CD4-positive, alpha-beta T cell treated with Interleukin-6 for 4 hours (primary cell): ENCODE measurements at places on chromosomes 16 and 17.

DNA sequence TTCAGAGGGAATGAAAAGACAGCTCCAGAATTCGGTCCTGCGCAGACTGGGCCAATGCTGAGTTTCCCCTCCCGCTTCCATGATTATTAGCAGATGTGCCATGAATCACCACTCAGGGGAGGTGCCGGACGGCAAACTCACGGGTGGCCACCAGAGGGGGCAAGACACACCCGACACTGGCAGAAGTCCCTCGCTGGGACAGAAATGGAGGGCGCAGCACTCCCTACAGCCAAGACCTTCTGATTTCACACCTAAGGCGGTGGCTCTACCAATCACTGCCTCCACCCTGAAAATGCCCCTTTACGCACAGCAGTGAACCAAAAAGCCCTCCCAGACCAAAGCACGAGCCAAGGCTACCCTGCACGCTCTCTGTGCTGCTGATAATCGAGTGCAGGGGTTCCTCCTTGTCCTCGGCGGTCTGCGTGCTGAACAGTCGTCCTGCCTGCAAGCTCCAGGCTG, 26.8 kb downstream of the TRAP1 start:
- peak; percentile 88 for DNase-seq

GRCh38 chr17:74842146-74842598, 17.5 kb downstream of the GRIN2C start:
- no peak for DNase-seq

- DNase-seq = no peak
Measured at GRCh38 chr17:63431939-63432804, 13.9 kb downstream of the CYB561 start.

DNA sequence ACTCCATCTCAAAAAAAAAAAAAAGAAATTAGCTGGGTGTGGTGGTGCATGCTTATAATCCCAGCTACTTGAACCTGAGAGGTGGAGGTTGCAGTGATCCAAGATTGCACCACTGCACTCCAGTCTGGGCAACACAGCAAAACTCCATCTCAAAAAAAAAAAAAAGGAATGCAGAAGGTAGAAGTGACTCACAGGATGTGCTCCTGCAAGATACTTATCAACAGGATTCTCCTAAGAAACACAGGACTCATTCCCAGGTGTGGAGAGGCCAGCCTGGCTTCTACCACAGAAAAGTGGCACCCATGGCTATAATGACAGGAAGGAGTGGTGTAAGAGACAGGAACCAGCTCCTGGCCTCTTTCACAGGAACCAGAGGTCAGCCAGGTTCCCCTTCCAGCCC, 13.8 kb downstream of the ELMO3 start:
- DNase-seq = no peak

DNA sequence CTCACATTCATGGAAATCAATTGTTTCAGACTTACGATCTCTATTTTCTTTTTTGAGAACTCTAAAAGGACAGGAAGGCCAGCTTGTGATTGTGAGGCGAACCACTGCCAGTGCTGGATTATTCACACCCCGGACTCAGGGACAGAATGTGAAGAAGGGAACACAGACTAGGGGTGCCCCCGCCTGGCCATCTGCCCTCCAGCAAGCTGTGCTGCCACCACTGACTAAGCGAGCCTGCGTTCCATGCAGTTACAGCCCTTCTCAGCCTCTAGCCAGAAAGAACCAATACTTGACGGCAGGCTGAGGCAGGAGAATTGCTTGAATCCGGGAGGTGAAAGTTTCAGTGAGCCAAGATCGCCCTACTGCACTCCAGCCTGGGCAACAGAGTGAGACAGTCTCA, 2.8 kb downstream of the HAGH start:
- DNase-seq = no peak

DNA sequence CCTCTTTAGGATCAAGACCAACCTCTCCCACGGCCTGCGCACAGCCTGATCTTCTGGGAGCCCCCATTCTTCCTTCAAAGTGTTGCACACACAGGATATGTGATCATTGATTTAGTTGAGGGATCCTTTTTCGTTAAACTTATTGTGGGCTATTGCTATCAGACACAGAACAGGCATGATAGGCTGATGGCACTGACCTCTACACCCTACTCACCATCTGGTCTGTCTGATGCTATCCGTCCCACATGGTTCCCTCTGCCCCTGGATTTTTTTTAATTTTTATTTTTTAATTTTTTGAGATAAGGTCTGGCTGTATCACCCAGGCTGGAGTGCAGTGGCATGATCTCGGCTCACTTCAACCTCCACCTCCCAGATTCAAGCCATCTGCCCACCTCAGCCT, 19.2 kb upstream of the LITAF start:
- no peak for DNase-seq

GRCh38 chr17:73234736-73235135, 26.9 kb downstream of the CPSF4L start:
- DNase-seq = no peak

GRCh38 chr17:38444151-38444550, 15.9 kb downstream of the ARHGAP23 start:
- DNase-seq = peak; percentile 64

DNA sequence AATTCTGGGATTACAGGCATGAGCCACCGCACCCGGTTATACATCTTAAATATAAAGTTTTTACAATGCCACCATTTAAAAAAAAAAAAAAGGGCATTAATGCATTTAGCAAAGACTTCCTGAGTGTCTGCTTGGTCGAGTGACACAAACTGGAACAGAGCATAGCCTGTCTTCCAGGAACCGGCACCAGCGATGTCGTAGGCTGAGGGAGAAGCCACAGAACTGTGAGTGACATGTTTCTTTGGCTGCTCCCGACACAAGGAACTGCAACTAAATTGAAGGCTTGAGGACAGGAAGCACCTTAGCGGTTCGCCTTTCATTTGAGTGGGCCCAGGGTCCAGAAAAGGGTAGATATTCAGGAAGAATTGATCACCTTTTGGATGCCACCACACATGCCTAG, 717.8 kb downstream of the MAF start:
- no peak for DNase-seq

- DNase-seq = peak; percentile 72
Measured at GRCh38 chr17:8300627-8301242, 5.5 kb upstream of the SLC25A35 start.

DNA sequence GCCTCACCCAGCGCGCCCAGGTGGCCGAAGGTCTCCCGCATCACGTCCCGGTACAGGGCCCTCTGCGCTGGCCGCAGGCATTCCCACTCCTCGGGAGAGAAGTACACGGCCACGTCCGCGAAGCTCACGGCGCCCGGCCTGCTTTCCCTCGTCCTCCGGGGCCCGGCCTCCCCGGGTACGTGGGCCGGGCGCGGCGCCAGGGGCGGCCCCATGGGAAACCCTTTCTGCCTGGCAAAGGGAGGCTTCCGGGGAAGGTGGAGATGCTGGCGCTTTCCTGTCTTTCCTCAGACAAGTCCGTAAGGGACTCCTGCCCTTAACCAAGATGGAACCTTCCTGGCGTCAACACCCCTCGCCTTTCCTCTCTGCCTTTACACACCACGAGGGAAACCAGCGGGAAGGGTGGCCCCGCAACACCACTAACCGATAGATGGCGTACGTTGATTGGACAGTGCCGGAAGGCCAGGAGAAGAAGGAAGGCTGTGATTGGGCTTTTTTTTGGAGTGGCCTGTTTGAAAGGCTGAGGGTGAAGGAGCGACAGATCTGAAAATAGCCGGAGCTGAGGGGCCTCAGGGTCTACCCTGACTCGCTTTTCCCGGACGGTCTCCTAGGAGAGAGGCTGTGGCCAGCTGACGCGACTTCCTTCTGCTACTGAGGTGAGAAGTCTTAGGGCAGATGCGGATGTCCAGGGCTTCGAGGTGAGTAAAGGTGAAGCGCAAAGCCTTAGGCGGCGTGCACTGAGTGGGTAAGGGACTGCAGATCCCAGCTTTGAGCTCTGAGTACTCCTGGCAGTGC, at the start of gene ZNF785:
TSS of gene ZNF785 (minus strand) at position 298 of the 792 bp plus-strand sequence. CDS start at position 212, 86 bp downstream.
- peak; percentile 92 for DNase-seq

- DNase-seq = no peak
Measured at GRCh38 chr17:82559566-82560251, 40.2 kb downstream of the FOXK2 start.

DNA sequence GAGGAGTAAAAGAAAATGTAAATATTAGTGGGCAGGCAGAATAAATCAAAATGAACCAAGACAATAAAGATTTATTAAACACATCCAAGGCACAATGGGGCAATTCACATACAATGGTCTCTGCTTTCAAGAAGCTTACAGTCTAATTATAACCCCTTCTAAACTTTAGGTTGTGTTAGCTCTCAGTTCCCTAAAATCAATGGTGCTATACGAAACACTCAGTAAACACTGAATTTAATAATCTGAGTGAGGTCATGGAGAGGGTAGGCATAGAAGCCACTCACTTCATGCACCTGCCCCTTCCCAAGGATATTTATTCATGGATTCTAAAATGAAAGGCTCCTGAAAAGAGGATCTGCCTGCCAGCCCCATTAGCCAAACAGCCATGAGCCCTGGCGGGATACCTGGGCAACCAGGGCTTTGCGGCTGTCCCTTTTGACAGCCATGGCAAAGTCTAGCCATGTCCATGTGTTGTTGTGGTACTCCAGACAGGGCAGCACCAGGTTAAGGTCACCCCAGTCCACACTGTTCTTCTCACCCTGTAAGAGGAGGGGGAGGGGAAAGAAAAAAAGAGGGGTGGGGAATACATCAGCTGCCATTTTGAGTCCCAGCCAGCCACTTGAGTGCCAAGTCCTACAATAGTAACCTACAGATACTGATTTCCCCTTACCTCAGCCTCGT, 1.4 kb upstream of the RSKR start:
- DNase-seq = no peak

- no peak for DNase-seq
Measured at GRCh38 chr17:80377798-80378197, 37.2 kb upstream of the ENDOV start.

DNA sequence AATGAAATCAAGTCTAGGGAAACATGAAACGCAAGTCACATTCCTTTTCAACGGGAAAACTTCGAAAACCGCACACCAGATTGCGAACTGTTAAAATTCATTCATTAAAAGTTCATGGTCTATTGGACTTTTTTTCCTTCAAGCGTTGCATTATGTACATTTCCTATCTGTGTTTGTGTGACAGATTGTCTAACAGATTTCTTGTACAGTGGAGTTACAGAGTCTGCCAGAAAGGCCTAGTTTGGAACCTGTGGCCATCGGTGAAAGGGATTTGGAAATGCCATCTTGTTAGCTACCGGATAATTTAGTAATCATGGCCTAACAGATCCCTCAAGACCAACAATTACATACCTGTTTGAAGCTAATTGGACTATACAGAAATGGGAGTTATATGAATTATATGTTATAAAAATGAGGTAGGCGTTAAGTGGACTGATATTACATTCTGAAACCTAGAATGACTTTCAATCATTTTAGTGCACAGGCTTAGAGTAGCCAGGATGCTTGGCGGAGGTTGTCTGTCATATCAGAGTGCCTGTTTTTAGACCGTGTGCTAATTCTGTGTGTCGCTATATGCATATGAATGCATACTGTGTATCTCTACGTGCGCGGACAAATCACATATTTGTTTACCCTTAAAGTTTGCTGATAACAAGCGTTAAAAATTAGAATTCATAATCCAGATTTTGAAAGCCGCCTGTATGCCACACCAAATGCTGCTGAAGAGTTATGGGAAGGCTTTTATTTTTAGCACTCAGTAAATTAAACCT, 885.4 kb upstream of the RBFOX1 start:
- DNase-seq = no peak

GRCh38 chr17:51508048-51508447, 247.7 kb downstream of the UTP18 start:
- no peak for DNase-seq

DNA sequence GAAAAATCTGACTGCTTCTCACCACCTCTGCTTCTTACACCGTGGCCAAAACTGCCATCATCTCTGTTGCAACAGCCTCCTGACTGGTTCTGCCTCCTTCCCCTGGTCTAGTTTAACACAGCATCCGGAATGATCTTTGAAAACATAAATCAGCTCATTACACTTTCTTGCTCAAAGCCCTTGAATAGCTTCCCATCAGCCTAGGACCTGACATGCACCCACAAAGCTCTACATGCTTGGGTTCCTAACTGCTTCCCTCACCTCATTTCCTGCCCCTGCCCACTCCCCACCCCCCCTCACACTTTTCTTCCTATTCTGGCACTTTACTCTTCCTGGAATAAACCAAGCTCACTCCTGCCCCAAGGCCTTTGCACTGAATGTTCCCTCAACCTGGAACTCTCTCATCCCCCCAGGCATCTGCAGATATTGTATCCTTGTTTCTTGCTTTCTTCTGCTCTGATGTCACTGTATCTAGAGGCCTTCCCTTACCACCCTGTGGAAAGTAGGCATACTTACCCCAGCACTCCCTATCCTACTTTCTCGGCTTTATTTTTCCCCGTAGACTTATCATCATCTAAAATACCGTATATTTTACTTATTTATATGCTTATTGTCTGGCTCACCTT, 112.4 kb downstream of the FTO start:
- no peak for DNase-seq

- no peak for DNase-seq
Measured at GRCh38 chr17:30545024-30545423, 67.8 kb downstream of the GOSR1 start.

GRCh38 chr17:39213852-39214251, 11.9 kb downstream of the STAC2 start:
- no peak for DNase-seq

- DNase-seq = no peak
Measured at GRCh38 chr16:31149332-31149731, 534 bp downstream of the PRSS36 start.

DNA sequence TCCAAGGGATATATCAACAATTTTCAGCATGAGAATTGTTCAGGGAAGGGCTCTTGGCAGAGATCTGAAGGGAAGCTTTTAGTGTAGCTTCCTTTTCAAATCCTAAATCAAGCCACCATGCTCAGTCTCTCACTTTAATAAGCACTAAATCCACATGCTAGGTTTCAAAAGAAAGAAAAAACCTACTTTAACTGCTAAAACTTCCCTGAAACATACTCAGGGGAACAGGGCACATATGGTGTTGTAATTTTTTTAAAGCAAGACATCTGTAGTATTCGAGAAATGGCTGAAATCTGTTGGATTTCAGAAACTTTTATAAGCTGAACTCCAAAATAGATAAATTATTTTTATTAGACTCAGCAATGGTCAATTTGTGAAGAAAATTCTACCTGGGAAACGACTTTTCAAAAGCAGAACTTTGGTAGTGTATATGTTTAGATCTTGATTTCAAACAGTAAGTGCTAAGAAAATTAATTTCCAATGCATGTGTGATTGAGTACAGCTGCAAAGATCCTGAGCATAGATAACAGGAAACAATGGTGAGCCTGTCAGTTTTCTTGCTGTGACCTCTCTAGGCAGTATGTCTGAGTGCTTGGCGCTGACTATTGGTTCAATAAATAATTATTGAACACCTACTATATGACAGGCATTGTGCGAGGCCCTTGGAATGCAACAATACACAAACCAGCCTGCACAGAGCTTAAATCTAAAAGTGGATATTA, 804.5 kb upstream of the SOX9 start:
- DNase-seq = no peak

- DNase-seq = no peak
Measured at GRCh38 chr17:31202968-31203367, 94.1 kb downstream of the OMG start.
